ENCODE measurements at places on chromosomes 3 and 15.
A peak's percentile ranks its signal among the peaks of the same experiment; 100 is the strongest.

DNA sequence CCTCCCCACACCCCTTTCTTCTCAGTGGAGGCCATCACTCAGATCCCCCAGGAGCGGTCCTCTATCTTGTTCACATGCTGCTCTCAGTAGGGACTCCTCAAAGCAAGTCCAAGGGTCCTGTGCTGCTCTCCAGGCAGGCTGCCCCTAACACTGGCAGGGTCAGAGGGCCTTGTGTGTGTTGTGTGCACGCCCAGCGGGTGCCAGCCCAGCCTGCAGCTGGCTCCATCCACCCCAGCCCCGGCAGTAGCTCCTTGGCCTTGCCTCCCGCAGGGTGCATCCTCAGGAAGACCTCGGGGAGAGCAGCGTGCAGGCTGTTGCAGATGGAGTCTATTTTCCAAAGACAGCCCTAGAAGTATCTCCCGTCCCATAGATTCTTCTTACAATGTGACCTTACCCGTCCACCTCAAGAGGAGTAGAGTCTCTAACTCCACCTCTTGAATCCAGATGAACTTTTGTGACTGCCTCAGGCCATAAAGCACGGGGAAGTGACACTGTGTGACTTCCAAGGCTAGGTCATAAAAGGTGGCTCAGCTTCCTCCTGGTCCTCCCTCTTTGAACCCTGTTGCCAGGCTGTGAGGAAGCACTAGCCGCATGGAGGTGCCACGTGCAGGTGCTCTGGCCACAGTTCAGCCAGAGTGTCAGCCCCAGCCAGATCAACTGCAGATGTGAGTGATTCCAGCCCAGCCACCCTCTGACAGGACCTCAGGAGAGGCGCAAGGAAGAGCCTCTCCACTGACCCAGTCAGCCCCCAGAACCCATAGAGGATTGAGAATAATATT, 531.6 kb downstream of the SHQ1 start:
- DNase-seq = no peak

DNA sequence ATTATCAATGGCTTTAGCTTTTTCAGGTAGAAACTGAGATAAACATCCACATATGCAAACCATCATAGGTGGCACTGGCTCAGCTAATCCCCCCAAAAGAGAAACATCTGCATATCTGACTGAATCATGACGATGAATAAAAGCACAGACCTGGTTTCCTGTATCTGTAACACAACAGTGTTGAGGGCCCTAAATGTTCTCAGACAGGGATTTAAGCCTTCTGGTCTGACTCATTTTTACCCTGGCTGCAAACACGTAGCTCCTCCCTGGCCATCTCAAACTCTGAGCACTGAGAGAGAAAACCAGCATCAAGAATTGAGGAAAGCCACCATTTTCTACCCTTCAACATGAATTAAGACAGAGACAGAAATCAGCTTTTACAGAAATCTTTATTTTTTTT, 35.2 kb downstream of the GLB1 start:
- DNase-seq = peak; percentile 45

GRCh38 chr3:181755959-181756358, 44.2 kb downstream of the SOX2 start:
- DNase-seq = no peak

DNA sequence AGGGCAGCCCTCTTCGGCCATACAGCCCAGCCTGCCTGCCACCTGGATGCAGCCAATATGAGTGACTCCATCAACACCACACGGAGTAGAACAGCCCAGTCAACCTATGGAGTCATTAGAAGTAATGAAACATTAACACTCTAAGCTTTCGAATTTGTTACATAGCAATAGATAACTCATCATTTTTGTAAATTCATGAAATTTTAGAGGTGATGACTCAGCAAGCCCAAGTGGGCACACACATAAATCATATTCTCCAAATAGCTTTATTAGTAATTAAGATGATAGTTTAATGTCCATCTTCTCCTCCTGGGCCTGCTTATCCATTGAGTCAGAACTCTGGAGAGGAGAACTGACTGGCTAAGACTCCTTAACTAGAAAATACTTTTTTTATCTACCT, 335.0 kb upstream of the KCNH8 start:
- DNase-seq = no peak

- no peak for DNase-seq
These were observed 64.5 kb downstream of the PGPEP1L start for GRCh38 chr15:98943051-98943508.

DNA sequence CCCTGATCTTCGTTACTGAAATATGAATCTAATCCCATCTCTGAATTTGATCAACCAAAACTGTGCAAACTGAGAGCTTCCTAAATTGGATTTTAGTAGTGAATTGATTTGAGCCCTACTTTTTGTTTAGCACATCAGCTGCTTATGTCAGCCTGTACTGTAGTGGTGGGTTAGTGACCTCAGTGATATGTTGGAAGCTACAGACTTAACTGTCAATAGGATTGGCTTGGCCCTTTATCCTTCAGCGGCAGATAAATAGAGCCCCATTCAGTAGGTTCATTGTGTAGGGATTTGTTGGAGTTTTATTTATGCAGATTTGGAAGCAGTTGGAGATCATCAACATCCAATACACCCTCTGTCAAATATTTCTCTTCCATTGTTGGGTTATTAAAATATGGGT, 409.7 kb downstream of the SOX2 start:
- no peak for DNase-seq

- no peak for DNase-seq
These were observed 113.4 kb downstream of the SRGAP3 start for GRCh38 chr3:9135930-9136525.

DNA sequence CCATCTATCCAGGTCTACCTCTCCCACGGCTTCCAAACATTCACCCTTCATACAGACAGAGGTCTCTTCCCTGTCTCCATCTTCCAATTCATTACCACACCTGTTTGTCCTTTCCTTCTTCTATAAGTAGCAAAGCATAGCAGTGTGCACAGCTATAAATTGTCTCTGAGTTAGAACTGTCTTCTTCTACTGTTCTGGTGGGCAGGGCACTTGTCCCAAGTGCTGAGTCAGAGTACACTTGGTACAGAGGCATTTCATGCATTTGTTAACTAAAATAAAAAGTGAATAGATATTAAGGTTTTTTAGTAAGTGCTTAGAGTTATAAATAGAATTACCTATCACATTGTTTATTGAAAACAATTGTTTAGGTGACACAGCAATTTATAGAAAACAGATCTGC, 150.1 kb upstream of the CCDC54 start:
- no peak for DNase-seq

GRCh38 chr3:31934866-31935265, 46.2 kb downstream of the OSBPL10 start:
- DNase-seq = no peak

- DNase-seq = no peak
These were observed 36.0 kb downstream of the RFX7 start for GRCh38 chr15:56207711-56208110.

GRCh38 chr15:88255484-88256278, 858 bp downstream of the NTRK3 start:
- DNase-seq = no peak

- no peak for DNase-seq
These were observed 3.3 kb downstream of the ETV5 start for GRCh38 chr3:186105543-186105942.

- no peak for DNase-seq
These were observed 35.5 kb downstream of the ASTE1 start for GRCh38 chr3:130991126-130991525.

GRCh38 chr3:196502775-196503195, 783 bp downstream of the RNF168 start:
- peak; percentile 29 for DNase-seq
